ENCODE measurements at places on chromosomes 5 and 9.
A peak's percentile ranks its signal among the peaks of the same experiment; 100 is the strongest.

DNA sequence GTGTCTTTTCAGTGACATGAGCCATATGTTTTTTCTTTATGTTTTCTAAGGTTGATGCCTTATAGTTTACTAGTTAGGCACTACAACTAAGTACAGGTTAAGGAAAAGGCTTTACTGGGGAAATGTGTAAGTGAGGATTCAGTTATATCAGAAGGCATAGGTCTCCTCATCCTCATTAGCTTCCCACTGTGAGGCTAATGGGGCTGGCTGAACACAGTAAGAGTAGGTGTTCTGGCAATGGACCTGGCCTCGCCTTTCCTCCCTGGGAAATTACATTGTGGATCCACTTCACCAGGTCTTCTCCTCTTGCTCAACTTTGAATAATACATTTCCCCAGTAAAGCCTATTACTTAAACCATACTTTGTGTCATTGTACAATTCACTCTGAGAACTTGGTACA, 225.5 kb downstream of the PTPRD start:
- H3K4me3 ChIP-seq, result no peak overlapping the region
- no peak overlapping the region for H3K27ac ChIP-seq
- H3K4me1 ChIP-seq, result no peaks in the 10 kb centered on the region

DNA sequence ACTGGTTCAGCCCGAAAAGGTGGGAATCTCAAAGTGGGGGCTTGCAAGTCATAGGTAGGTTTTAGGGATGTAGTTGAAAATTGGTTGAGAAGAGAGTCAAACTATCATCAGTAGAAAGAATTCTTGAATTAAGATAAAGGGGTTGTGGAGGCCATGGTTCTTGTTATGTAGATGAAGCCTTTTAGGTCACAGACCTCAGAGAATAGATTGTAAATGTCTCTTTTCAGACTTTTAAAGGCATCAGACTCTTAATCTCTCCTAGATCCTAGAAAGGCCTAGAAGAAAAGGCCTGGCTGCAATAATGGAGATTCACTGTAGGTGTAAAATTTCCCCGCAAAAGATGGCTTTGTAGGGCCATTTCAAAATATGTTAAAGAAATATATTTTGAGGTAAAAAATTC, 96.4 kb downstream of the PSAT1 start:
- no peaks in the 10 kb centered on the region for H3K36me3 ChIP-seq
- no peaks in the 10 kb centered on the region for H3K4me1 ChIP-seq
- no peaks in the 10 kb centered on the region for H3K27me3 ChIP-seq

GRCh38 chr5:175738602-175739133, 80.8 kb downstream of the HRH2 start:
- no peaks in the 10 kb centered on the region for H3K4me1 ChIP-seq
- no peak overlapping the region for H3K27ac ChIP-seq
- no peak for DNase-seq
- no peaks in the 10 kb centered on the region for H3K27me3 ChIP-seq

- H3K27me3 ChIP-seq, result no peaks in the 10 kb centered on the region
- peaks cover 35% of the 10 kb centered on the region for H3K36me3 ChIP-seq
- peak overlapping the region; percentile 82 for H3K27ac ChIP-seq
- no peak for DNase-seq
- H3K4me1 ChIP-seq, result peaks cover 85% of the 10 kb centered on the region
- H3K4me3 ChIP-seq, result no peak overlapping the region
Observed at GRCh38 chr9:137759649-137760321, 117.8 kb upstream of the CACNA1B start.

DNA sequence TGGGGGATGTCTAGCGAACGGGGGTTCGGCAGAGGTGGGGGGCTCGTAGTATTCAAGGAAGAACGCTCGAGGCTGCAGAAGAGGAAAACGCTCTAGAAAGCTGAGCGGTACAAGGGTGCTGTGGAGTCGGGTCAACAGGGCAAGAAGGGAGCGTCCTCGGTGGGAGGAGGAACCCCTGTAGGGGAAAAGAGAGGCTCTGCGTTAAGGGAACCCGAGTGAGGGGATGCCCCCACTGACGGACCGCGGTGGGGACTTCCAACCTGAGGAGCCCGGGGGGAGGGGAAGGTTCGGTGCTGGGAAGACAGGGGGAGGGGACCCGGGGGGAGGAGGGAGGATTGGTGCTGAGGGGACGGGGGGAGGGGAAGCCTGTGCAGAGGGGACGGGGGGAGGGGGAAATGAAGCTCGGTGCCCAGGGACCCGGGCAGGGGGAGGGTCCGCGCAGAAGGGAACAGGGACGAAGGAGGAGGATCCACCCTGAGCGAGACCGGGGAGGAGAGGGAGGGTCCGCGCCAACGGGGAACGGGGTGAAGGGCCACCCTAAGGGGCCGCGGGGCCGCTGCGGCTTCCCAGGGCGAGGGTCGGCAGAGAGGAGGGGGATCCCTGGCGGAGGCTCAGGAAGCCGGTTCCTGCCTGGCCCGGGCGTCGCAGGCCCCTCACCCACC, 621 bp downstream of the NR6A1 start:
- no peaks in the 10 kb centered on the region for H3K36me3 ChIP-seq
- no peak for DNase-seq
- peaks cover 42% of the 10 kb centered on the region for H3K4me1 ChIP-seq
- peak overlapping the region; percentile 53 for H3K27ac ChIP-seq

GRCh38 chr5:13508559-13508958, 435.9 kb downstream of the DNAH5 start:
- no peak overlapping the region for H3K27ac ChIP-seq
- H3K27me3 ChIP-seq, result no peaks in the 10 kb centered on the region
- DNase-seq, result no peak
- no peak overlapping the region for H3K4me3 ChIP-seq

- H3K27me3 ChIP-seq, result no peaks in the 10 kb centered on the region
- H3K27ac ChIP-seq, result no peak overlapping the region
- H3K4me3 ChIP-seq, result no peak overlapping the region
- H3K4me1 ChIP-seq, result no peaks in the 10 kb centered on the region
- peaks cover 78% of the 10 kb centered on the region for H3K36me3 ChIP-seq
Observed at GRCh38 chr5:41851116-41851515, 19.1 kb downstream of the OXCT1 start.

DNA sequence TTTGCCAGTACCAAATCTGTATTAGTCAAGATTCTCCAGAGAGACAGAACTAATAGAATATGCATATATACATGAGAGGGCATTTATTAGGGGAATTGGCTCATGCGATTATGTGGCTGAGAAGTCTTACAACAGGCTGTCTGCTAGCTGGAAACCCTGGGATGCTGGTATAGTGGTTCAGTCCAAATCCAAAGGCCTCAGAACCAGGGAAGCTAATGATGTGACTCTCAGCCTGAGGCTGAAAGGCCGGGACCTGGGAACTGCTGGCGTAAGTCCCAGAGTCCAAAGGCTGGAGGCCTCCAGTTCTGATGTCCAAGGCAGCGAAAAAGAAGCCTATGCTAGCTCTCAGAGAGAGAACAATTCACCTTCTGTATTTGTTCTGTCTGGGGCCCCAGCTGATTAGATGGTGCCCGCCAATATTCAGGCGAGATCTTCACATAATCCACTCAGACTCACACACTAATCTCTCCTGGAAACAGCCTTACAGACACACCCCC, 84.1 kb downstream of the KIAA1958 start:
- H3K4me3 ChIP-seq, result no peak overlapping the region
- DNase-seq, result no peak
- no peaks in the 10 kb centered on the region for H3K27me3 ChIP-seq
- H3K27ac ChIP-seq, result no peak overlapping the region
- no peaks in the 10 kb centered on the region for H3K4me1 ChIP-seq

GRCh38 chr5:76332102-76332501, 71.0 kb upstream of the IQGAP2 start:
- peak overlapping the region; percentile 50 for H3K27ac ChIP-seq
- peaks cover 21% of the 10 kb centered on the region for H3K4me1 ChIP-seq
- H3K36me3 ChIP-seq, result no peaks in the 10 kb centered on the region
- DNase-seq, result no peak
- no peaks in the 10 kb centered on the region for H3K27me3 ChIP-seq

DNA sequence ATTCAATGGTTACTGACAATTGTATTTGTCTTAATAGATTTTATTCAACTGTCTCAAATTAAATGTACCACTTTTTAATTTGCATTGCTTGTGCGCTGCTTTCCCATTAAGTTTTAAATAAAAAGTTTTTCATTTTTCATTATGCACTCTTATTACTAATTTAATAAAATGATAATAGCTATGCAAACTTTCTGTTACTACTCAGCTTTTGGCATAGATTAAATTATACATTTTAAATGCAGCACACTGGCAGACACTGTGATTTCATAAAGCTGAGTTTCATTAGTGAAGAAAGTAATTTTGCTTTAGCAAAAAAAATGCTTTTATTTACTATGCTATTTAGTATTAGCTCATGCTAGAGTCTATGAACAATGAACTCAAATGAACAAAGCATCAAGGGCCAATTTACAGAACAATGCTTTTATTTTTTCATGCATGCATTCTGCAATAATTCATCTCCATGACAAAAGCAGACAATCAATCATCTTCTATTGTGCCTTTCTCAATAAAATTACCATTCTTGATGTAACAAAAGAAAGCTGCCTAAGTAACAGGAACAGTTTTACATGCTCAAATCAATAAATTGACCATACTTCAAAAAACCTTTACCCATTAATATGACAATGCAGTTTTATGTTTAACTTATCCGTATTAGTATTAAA, 595.2 kb upstream of the ARRDC3 start:
- H3K27me3 ChIP-seq, result no peaks in the 10 kb centered on the region
- DNase-seq, result no peak
- no peak overlapping the region for H3K27ac ChIP-seq
- H3K36me3 ChIP-seq, result no peaks in the 10 kb centered on the region

DNA sequence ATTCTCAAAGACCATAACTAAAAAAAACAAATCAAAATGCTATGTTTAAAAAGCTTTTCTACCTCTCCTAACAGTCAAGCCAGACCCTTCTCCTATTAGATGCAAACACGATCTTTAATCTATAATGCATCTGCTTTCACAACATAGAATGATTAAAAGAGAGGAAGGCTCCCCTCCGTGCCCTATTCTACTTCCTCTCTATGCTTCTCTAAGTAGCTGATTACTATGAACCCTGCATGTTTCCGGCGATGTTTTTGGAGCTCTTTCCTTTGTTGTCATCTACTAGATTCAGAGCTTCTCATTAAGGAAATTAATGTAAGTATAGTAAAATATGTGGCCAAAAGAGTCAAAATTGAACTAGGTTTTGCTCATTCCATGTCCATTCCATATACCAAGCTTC, 29.2 kb upstream of the CEP120 start:
- no peak overlapping the region for H3K27ac ChIP-seq
- H3K4me1 ChIP-seq, result peaks cover 4% of the 10 kb centered on the region
- no peaks in the 10 kb centered on the region for H3K27me3 ChIP-seq
- DNase-seq, result no peak

GRCh38 chr5:60487885-60488442, 212.0 kb downstream of the DEPDC1B start:
- H3K4me1 ChIP-seq, result no peaks in the 10 kb centered on the region
- H3K4me3 ChIP-seq, result no peak overlapping the region
- no peaks in the 10 kb centered on the region for H3K36me3 ChIP-seq

- H3K4me1 ChIP-seq, result peaks cover 28% of the 10 kb centered on the region
- no peak overlapping the region for H3K27ac ChIP-seq
- H3K4me3 ChIP-seq, result no peak overlapping the region
Observed at GRCh38 chr9:91103931-91104330, 257.8 kb downstream of the AUH start.

- no peaks in the 10 kb centered on the region for H3K4me1 ChIP-seq
- peak; percentile 76 for DNase-seq
- H3K27me3 ChIP-seq, result no peaks in the 10 kb centered on the region
- H3K4me3 ChIP-seq, result no peak overlapping the region
- H3K36me3 ChIP-seq, result peaks cover 8% of the 10 kb centered on the region
- H3K27ac ChIP-seq, result no peak overlapping the region
Observed at GRCh38 chr5:78221964-78222451, 72.5 kb downstream of the AP3B1 start.

DNA sequence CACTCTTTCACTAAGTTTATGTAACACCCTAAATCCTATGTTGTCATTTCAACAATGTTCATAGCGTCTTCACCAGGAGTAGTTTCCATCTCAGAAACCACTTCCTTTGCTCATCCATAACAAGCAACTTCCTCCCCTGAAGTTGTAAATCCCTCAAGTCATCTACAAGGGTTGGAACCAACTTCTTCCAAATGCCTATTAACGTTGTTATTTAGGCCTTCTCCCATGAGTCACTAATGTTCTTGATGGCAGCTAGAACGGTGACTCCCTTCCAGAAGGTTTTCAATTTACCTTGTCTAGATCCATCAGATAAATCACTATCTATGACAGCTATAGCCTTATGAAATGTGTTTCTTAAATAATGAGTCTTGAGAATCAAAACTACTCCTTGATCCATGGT, 73.3 kb upstream of the TARS1 start:
- DNase-seq, result no peak
- peaks cover 13% of the 10 kb centered on the region for H3K4me1 ChIP-seq
- no peak overlapping the region for H3K4me3 ChIP-seq
- no peak overlapping the region for H3K27ac ChIP-seq

GRCh38 chr5:146589028-146589345, 73.0 kb upstream of the GPR151 start:
- H3K36me3 ChIP-seq, result no peaks in the 10 kb centered on the region
- H3K4me1 ChIP-seq, result no peaks in the 10 kb centered on the region
- no peak overlapping the region for H3K27ac ChIP-seq
- no peak for DNase-seq
- H3K4me3 ChIP-seq, result no peak overlapping the region

- no peak for DNase-seq
- no peak overlapping the region for H3K27ac ChIP-seq
- no peak overlapping the region for H3K4me3 ChIP-seq
- H3K36me3 ChIP-seq, result no peaks in the 10 kb centered on the region
- H3K4me1 ChIP-seq, result peaks cover 9% of the 10 kb centered on the region
Observed at GRCh38 chr5:148796936-148797335, 29.5 kb upstream of the ADRB2 start.

- H3K4me3 ChIP-seq, result no peak overlapping the region
- DNase-seq, result no peak
- H3K27me3 ChIP-seq, result no peaks in the 10 kb centered on the region
- no peak overlapping the region for H3K27ac ChIP-seq
Observed at GRCh38 chr9:109463924-109464625, 34.0 kb downstream of the PTPN3 start.

DNA sequence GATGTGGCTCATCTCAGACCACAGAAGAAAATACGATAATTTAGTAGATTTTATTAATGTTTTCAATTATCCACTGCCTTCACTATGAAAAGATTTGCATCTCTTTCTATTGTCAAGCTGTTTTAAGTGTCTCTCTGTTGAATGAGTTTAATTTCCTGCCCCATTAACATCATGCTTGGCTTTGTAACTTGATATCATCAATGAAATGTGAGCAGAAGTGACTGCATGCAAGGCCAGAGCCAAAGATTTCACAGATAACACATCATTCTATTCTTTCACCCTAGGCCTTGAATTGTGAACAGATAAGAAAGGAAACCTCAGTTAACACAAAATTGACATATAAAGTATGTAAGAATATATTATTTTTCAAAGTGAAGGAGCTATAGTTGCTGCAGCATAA, 986.4 kb upstream of the CDH18 start:
- H3K27ac ChIP-seq, result no peak overlapping the region
- no peaks in the 10 kb centered on the region for H3K36me3 ChIP-seq
- no peak overlapping the region for H3K4me3 ChIP-seq
- no peaks in the 10 kb centered on the region for H3K27me3 ChIP-seq
- no peak for DNase-seq
